Activated T-cell treated with anti-CD3 and anti-CD28 coated beads, Interleukin-2, amount 50 U/mL, for 72 hours (primary cell): ENCODE measurements at places on chromosomes 4 and X. TPM values are rescaled to one million over a fixed set of nuclear protein-coding genes. Genes with fewer than 3 reads are reported as not detected.

The USP17L25 gene
- not detected for total RNA-seq

The SMARCA1 gene
- 0.44 TPM for total RNA-seq

The SNX25 gene
- total RNA-seq: 15.8 TPM

The WDR17 gene
- total RNA-seq: 0.63 TPM

The MAGEC1 gene
- total RNA-seq: not detected

The NXF2B gene
- not detected for total RNA-seq

The MGARP gene
- not detected for total RNA-seq

The SPINK2 gene
- not detected for total RNA-seq

The PCSK1N gene
- total RNA-seq: 2.8 TPM

The PPM1K gene
- total RNA-seq: 85.3 TPM

The PTPN13 gene
- total RNA-seq: 2.4 TPM

The ARHGAP24 gene
- total RNA-seq: not detected

The AFF2 gene
- 1.4 TPM for total RNA-seq

The SMIM10L2A gene
- total RNA-seq: 0.24 TPM

The CYLC1 gene
- total RNA-seq: not detected

The TLR3 gene
- total RNA-seq: 0.09 TPM

The CCDC158 gene
- not detected for total RNA-seq

The FAT1 gene
- 0.07 TPM for total RNA-seq

The HEPH gene
- 0.22 TPM for total RNA-seq

The HSFX4 gene
- not detected for total RNA-seq

The OPHN1 gene
- not detected for total RNA-seq

The ARR3 gene
- not detected for total RNA-seq

The SAT1 gene
- total RNA-seq: 229 TPM

The TEX28 gene
- total RNA-seq: not detected

The XG gene
- not detected for total RNA-seq

The MYOZ2 gene
- not detected for total RNA-seq

The PABPC4L gene
- not detected for total RNA-seq

The CLCN4 gene
- 0.19 TPM for total RNA-seq

The TMSB15C gene
- 5.4 TPM for total RNA-seq

The SLC10A7 gene
- total RNA-seq: 31.9 TPM

The TGIF2LX gene
- total RNA-seq: not detected

The OSTC gene
- total RNA-seq: 83.1 TPM

The MAGEE2 gene
- not detected for total RNA-seq

The FGA gene
- not detected for total RNA-seq

The TCEAL6 gene
- total RNA-seq: not detected

The WDR45 gene
- total RNA-seq: 49.0 TPM
